ENCODE measurements at places on chromosomes 4 and X.

- DNase-seq, result no peak
Observed at GRCh38 chr4:109976189-109976588, 63.5 kb downstream of the EGF start.

GRCh38 chr4:162408309-162408708 lies 244.5 kb upstream of the FSTL5 start:
- DNase-seq, result no peak

DNA sequence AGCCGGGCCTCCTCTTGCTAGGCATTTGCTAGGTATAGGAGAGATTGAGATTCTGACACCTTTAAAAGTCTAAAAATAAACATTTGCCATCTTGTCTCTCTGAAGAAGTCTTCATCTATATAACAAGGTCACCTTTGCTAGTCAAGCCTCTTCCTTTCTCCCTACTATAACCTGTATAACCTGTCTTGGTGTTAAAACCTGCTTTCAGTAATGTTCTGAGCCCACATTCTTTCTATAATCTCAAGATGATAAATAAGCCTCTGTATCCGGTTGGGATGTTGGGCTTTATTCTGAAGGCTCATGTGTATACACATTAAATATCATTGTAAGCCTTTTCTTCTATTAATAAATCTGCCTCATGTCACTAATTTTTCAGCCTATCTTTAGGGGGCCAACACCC lies 10.2 kb downstream of the ASIC5 start:
- DNase-seq, result no peak

GRCh38 chr4:26701786-26702227 lies 117.9 kb downstream of the TBC1D19 start:
- peak; percentile 35 for DNase-seq

- DNase-seq, result peak; percentile 100
Observed at GRCh38 chr4:114015444-114015899, 36.0 kb upstream of the ARSJ start.
